ENCODE measurements at places on chromosomes 5 and 9. TPM values are rescaled to one million over a fixed set of nuclear protein-coding genes. Genes with fewer than 3 reads are reported as not detected.

The PCDHA12 gene
- total RNA-seq, result 22.8 TPM

DNA sequence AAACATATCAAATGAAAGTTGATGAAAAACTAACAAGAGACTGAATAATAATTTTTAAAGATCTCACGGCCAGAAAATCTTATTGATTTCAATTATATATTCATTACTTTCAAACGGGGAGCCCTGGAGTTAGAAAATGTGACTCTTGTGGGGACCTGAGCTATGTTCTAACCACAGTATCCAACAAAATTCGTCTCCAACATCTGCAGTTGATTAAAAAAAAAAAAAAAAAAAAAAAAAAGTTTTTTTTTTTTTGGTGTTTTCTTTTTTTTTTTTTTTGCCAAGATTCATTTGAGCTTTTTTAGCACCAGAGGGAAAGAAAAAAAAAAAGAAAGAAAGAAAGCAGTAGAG lies 144.3 kb upstream of the PIK3R1 start:
- DNase-seq, result no peak

- no peak for DNase-seq
Measured at GRCh38 chr9:37582548-37583157, 6.5 kb upstream of the FBXO10 start.

GRCh38 chr9:36840898-36841536 lies 193.1 kb downstream of the PAX5 start:
- DNase-seq, result no peak

DNA sequence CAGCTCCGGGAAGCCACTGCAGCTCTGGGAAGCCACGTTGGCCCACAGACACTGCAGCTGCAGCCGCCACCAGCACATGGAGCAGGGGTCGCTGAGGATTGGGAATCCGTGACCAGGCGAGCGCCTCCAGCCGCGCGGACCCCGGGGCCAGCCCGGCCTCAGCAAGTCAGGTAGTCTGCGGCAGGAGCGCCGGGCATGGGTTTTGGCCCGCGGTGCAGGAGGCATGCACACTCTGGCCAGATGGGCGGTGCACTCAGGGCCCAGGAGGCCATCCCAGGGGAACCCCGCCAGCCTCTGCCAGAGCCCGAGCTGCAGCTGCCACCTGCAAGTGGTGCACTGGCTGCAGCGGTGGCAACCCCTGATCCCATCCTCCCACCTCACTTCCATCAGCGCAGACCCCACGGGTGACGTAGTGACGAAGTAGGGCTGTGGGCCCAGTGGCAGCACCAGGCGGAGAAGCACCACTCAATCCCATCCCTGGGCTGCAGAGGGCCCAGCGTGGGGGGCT lies 368.3 kb upstream of the SPATA31A5 start:
- DNase-seq, result no peak

- DNase-seq, result no peak
Measured at GRCh38 chr9:113269355-113269754, 6.0 kb downstream of the CDC26 start.

DNA sequence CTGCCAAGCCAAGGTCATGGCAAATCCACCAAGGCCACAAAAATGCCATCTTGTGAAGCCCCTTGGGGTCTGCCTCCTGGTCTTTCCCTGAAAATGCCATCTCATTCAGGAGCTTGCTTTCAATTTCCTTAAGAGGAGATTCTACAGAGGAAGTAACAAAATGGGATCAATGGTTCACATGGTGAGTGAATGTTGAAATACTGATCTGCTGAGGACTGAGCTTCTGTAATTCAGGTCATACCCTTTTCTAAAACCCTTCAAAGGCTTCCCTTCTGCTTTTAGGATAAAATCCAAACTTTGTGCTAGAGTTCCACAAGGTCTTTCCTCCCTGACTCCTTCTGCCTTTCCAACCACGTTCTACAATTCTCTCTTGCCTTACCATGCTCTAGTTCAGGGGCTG lies 24.7 kb upstream of the NR3C1 start:
- DNase-seq, result no peak

Data from mesothelial cell of epicardium (in vitro differentiated cells).